Smooth muscle cell of the brain vasculature (primary cell): ENCODE measurements at places on chromosomes 1 and 21.
A peak's percentile ranks its signal among the peaks of the same experiment; 100 is the strongest.

DNA sequence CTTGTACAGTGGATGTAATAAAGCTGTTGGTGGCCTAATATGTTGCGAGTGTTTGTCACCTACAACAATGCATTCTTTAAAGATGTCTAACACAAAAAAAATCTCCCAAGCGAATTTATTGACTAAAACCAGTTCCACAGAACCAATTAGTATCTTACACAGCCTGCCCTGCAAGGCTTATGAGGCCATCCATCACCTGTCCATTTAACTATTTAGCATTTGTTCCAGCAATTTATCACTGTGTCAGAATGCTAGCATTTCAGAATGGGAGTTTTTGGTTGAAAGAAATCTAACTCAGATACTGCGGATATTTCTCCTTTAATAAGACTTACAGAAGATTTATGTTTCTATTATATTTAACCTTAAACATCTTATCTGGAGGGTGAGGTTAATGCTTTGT is 831.1 kb upstream of the PRMT6 start:
- no peak for DNase-seq

DNA sequence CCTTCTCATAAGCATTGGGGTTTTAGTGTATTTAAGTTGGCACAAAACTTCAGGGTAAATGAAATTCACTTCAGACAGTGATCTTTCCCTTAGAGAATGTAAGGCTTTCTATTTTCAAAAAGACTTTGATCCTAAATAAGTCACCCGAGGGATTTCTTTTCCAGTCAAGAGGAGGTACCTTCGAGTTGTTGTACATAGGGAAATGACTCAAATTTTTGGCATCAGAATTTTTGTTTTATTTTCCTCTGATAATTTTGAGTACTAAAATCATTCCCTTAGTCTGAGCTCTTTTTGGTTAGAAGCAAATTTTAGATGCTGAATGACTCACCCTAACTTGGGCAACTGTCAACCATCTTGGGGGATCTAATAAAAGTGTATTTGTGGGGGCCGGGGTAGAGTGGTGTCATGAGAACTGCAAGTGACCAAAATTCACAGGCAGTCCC is 193.9 kb downstream of the DHRS3 start:
- no peak for DNase-seq

DNA sequence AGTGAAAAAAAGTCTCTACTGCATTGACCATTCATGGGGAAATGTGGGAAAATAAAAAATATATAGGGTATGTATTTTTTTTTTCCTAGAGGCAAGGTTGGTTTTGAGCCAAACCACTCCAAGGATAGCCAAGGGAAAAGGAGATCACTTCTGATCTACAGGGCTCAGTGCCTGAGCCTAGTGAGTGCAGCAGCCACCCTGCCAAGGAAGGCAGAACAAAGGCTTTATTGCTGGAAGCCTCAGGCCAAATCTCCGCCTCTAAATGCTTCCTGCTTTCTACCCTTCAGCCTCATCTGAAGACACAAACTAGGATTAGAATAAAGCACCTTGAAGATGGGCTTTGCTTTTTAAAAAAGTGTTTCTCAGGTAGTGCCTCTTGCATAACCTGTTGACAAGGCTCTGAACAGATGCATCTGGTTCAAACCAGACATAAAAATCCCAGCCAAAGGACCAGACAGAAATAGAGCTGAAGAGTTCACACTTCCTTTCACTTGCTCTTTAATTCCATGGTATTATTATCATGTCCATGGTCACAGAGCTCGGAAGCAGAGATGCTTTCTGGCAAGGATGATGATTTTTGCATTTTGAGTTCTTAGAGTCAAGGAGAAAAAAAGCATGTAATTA is 10.5 kb downstream of the C1orf115 start:
- DNase-seq: no peak

GRCh38 chr1:92804721-92805201 is 19.9 kb upstream of the EVI5 start:
- DNase-seq: no peak

- DNase-seq: no peak
Observed at GRCh38 chr1:96565546-96565945, 156.0 kb upstream of the PTBP2 start.

DNA sequence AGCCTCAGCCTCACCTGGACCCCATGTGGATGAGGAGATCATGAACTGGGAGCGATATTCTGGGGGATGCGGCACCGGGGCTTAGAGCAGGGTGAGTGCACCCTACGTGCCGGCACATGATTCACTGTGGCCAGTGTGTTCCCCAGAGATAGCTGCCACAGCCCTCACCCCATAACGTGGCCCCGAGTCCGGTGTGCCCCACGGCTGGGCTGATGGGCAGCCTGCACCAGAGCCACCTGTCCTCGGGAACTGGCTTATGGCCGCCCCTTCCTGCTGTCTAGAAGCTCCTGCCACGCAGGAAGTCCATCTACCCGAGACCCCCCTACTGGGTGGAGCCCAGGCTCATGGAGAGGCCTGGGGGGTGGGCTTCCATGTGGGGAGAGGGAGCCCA is 39.1 kb upstream of the SLC19A1 start:
- DNase-seq: no peak

GRCh38 chr1:43368646-43369020 is 822 bp upstream of the ELOVL1 start:
- no peak for DNase-seq

DNA sequence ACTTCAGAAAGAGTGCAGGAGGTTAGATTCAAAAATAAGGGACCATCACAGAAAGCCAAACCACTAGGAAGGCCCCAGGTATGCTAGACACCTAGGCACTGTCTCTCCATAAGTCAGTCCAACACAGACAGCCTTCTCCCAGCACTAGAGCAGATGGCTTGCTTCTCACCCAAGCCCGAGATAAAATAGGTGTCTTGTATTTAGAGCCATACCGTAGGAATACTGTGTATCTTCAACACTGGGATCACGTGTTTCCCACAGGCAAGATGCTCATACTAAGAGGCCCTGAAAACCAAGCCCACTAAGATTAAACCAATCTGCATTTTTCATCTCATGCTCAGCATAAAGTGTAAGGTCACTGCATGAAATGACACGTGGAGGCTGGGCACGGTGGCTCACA is 223.3 kb upstream of the KAZN start:
- DNase-seq: no peak

GRCh38 chr1:3907621-3908165 is 7.6 kb upstream of the C1orf174 start:
- DNase-seq: no peak

DNA sequence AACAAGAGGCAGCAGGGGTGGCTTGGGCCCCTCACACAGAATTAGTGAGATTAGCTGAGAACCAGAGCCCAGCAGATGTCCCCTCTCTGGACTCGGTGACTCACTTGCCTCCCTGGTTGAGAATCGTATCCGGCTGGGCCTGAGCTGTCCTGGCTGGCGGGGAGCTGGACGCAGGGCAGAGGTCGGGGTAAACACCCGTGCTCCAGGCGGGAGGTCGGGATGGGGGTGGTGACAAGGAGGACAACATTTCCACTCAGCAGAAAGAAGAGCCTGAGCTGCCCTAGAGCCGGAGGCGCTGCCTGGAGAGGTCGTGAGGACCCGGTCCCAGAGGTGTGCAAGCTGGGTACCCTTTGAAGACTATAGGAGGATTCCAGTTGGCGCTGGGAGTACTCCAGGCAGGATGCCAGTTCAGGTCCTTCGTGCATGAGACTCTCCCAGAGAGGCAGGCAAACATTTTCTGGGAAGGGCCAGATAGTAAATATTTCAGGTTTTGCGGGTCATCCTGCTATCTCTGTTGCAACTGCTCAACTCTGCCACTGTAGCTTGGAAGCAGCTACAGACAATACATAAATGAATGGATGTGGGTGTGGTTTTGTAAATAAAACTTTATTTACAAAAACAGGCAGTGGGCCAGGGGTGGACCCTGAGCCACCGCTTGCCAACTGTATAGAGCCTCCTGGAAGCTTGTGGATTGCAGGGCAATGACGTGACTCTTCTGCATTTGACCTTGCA is 116.8 kb upstream of the WNT4 start:
- DNase-seq: peak; percentile 52

- no peak for DNase-seq
Observed at GRCh38 chr1:153355445-153356071, 2.1 kb upstream of the S100A9 start.

DNA sequence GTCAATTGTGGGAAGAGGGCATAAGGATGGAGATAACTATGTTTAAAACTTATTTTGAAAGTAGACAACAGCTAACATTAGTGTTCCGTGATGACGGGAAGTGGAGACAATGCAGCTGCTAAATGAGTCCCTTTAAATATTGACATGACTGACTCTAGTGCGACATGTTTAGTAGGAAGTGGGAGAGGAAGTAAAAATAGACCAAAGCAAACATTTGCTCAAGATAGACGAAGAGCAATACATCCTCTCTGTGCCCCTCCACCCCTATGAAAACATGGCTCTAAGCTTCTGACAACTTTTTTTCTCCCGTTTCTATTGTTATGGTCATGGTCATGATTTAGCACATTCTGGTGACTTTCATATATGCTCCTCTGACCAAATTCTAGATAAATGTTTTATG is 60.0 kb upstream of the HMCN1 start:
- DNase-seq: no peak

DNA sequence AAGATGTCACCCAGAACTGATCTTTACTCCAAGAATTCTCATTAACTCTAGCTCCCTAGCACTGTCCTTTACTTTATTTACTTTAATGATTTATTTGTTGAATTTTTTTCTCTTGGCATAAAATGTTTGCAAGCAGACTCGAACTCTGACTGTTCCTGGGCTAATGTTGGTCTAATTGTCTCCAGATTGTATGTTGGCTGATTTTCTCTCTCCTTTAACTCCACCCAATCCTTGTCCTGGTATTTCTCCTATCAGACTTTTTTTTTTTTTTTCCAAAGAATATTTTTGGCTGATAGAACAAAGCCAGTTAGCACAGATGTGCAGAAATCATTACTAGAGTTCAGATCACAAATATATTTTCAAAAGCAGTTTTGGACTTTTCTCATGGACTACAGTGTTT is 82.6 kb downstream of the ATF6 start:
- DNase-seq: no peak

DNA sequence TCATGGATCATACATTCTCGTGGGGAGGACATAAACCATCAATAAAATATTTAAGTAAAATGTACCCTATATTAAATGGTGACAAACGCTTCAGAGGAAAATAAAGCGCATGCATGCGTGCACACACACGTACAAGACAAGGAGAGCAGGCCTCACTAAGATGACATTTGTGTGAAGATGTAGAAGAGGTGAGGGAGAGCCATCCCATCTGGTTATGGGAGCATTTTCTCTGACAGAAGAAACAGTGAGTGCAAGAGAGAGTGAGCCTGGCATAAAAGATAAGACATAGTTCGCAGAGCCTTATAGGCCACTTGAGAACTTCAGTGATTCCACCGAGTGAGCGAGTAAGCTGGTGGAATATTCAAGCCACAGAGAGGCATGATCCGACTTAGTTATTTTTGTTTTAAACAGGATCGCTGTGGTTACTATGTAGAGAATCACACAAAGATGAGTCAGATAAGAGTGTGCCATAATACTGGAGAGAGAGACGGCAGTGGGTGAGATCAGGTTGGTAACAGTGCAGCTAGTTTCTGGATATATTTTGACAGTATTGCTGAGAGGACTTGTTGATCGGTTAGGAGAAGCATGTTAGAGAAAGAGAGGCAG is 624.2 kb downstream of the PLPP3 start:
- DNase-seq: no peak

GRCh38 chr1:201816309-201816854 is 12.6 kb upstream of the IPO9 start:
- no peak for DNase-seq

DNA sequence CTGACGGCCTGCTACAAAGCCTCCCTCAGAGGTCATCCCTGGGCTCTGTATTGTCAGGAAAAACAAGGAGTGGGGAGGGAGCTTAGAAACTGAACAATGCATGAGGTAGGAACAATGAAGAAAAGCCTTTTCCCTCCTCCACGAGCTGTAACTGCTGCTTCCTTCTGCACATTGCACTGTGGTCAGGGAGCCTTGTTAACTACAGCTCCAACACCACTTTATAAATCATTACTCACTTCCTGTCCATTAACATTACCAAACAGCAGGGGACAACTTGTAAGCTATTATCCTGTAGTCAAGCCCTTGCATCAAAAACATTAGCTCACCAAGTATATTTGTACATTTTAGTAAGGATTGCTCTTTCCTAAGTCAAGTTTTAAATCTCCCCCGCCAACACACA is 336.0 kb upstream of the NR5A2 start:
- no peak for DNase-seq

DNA sequence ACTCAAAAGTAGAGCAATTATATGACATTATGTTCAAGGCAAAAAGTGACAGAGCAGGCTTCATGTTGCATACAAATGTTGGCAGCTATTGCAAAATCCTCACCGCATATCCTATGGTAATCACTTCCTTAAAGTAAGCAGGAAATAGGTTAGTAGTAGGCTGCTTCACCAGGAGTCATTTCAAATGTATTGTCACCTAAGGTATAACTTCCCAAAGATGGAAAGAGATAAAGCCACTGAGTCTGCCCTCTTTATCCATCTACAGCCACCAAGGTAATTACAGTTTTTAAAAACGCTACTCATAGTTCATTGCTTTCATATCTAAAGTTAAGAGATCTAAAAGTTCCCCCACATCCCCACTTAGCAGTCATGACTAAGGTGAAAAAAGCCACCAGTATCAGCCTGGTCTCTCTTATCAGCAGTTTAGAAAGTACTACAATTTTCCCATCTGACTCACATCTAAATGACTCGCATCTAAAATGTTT is 31.6 kb upstream of the UBE2U start:
- no peak for DNase-seq

GRCh38 chr1:23177438-23178380 is 9.1 kb upstream of the LUZP1 start:
- DNase-seq: no peak

DNA sequence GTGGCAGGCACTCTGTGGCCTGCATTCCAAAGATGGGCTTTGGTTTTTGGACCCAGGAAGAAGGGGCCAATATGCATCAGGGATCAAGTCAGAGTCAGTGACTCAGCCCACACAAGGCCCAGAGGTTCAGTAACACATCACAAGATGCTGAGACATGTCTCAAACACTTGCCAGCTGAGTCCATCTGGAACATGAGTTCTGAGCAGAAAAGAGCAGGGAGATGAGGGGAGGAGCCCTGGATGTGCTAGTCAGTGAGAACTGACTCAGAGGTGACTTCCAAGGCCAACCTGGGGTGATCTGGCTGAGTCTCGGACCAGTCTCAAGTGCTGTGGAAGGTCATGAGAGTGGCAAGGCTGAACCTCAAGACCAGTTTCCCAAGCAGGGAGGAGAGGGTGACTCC is 150.1 kb downstream of the CDC7 start:
- DNase-seq: peak; percentile 78

GRCh38 chr1:83954166-83954823 is 44.6 kb downstream of the TTLL7 start:
- no peak for DNase-seq

DNA sequence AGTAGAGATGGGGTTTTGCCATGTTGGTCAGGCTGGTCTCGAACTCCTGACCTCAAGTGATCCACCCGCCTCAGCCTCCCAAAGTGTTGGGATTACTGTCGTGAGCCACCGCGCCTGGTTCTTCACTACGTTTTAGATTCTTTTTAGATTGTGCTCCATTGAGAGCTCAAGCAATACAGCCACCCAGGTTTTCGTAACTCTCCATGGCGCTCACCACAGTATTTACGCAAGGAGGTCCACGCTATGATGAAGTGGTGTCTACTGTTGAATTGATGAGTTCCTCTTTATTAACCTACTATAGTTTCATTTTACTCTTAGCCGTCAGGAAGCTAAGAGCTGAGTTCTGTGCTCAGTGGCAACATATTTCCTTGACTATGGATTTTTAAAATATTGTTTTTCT is 1.8 kb upstream of the KIF1B start:
- DNase-seq: no peak

GRCh38 chr21:46604329-46604974 is 430 bp downstream of the S100B start:
- DNase-seq: no peak
